ENCODE measurements at places on chromosomes 4 and X.

- DNase-seq, result no peak
These were observed 320.5 kb upstream of the TET2 start for GRCh38 chr4:104826171-104826570.

- DNase-seq, result peak; percentile 87
These were observed 86.8 kb upstream of the ETNPPL start for GRCh38 chr4:108849611-108850168.

- DNase-seq, result no peak
These were observed 88.4 kb downstream of the LRP2BP start for GRCh38 chr4:185307136-185307950.

DNA sequence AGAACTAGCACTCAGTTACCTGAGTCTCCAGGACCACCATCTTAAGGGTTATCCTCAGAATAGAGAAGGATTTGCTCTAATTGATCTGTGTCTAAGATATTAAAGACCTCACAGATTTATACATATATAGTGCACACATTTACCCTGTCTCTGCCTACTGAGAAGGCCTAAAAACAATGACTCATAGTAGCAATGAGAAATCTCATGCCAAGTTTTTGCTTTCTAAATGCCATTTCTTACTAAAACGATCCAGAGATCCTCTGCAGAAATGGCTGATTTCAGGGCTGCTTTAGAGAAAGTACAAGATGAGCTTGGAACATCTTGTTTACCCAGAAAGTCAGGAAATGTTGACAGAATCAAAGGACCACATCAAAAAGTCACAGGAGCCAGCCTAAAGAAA lies 79.1 kb upstream of the INPP4B start:
- DNase-seq, result no peak

DNA sequence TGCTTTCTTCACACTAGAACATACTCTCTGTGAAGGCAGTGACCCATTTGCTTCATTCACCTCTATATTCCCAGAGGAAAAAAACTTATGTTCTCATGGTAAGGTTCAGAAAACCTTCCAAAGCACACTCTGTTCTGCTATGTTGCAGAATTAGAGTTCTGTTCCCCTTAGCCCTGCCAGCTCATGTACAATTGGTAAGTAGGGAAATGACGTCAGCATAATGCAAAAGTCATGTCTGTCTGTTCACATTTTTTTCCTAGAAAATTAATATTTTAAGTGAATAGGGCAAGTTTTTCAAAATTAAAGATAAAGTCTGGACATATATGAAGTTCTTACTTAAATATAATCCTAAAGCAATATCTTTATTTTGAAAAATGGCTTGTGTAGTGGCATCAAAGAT lies 443.6 kb downstream of the GALNTL6 start:
- no peak for DNase-seq

DNA sequence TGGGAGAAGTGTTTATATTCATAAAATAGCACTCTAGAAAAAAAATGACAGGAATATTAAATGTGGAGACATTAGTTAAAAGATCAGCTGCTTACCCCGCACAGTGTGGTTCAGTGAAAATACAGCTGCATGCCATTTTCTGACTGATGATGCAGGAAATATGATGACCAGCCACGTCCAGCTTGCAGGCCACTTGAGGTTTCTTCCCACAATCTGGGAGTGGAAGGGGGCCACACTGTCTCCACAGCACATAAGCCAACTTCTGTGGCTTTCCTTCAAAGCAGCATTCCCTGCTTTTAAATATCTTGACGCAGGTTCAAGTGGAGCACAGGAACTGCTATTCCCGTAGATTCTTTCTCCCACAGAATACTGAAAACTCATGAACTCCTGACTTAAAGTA lies 173.4 kb upstream of the GALNT7 start:
- peak; percentile 14 for DNase-seq

GRCh38 chr4:3736806-3737205 lies 29.4 kb upstream of the ADRA2C start:
- DNase-seq, result no peak

DNA sequence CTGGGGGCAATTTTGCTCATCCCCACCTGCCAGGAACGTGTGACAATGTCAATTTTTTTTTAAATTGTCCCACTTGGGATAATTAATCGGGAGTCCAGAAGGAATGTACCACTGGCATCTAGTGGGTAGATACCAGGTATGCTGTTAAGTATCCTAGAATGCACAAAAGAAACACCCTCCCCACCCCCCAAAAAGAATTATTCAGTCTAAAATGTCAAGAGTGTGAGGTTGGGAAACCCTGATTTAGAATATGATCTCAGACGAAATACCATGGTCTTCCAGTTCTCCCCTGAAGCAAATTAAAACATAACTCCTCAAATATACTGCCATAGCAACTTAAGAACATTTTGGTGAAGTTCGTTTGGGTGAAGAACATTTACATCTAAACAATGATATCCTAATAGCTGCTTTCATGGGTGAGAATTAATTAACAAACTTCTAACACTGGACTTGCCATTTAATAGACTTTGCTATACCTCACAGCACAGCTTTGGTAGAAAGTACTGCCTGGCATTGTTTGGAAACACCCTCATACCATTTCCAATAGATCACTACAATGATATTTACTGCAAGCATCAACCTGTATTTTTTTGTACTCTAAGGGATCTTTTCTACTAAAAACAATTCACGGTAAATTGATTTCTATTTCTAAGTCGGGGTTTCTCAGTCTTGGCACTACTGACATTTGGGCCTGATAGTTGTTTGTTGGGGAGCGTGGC lies 36.5 kb downstream of the SH3RF1 start:
- no peak for DNase-seq

DNA sequence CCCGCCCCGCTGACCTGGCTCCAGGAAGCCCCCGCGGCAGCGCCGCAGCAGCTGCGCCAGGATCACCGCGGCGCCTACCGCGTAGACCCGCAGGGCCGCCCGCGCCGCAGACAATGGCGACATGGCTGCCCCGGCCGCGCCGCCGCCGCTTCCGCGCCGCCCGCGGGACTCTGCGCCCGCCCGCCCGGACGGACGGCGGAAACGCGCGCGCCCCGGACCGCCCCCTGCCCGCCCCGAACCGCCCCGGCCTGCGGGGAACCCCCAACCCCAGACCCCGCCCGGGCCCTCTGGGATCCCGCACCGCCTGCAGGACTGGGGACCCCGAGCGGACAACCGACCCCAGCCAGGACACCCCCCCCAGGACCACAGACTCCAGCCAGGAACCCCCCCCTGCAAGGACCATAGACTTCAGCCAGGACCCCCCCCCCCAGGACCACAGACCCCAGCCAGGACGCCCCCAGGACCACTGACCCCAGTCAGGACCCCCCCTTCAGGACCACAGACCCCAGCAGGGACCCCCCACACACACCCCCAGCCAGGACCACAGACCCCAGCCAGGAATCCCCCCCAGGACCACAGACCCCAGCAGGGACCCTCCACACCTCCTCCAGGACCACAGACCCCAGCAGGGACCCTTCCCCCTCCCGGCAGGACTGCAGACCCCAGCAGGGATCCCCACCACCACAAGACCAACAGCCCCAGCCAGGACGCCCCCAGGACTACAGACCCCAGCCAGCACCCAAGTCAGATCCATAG lies at the start of the genes DHRSX and ZBED1:
DHRSX (minus strand) TSS at position 174 of the 756 bp plus-strand sequence; CDS start at position 123, 51 bp downstream.
ZBED1 (minus strand) TSS at position 174 of the 756 bp plus-strand sequence. CDS start 10,257 bp downstream, outside the sequence.
- peak; percentile 29 for DNase-seq

DNA sequence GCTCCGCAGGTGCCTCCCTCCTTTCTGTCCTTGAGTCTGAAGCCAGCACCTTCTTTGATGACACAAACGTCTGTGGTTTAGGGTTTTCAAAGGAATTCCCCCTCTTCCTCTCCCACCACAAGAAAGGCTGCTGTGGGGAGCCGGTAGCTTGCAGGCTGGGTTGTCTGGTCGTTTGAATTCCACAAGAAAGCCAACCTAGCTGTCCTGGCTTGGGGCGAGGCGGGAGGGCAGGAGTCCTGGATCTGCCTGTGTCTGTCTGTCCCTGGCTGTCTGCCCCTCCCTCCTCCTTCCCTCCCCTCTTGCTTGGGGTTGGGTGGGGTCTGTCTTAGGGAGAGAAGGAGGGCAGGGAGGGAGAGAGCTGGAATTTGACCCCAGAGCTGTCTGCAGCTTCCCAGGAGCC lies 56.3 kb downstream of the SHROOM2 start:
- no peak for DNase-seq

GRCh38 chr4:54933579-54933978 lies 191.8 kb downstream of the KDR start:
- no peak for DNase-seq

DNA sequence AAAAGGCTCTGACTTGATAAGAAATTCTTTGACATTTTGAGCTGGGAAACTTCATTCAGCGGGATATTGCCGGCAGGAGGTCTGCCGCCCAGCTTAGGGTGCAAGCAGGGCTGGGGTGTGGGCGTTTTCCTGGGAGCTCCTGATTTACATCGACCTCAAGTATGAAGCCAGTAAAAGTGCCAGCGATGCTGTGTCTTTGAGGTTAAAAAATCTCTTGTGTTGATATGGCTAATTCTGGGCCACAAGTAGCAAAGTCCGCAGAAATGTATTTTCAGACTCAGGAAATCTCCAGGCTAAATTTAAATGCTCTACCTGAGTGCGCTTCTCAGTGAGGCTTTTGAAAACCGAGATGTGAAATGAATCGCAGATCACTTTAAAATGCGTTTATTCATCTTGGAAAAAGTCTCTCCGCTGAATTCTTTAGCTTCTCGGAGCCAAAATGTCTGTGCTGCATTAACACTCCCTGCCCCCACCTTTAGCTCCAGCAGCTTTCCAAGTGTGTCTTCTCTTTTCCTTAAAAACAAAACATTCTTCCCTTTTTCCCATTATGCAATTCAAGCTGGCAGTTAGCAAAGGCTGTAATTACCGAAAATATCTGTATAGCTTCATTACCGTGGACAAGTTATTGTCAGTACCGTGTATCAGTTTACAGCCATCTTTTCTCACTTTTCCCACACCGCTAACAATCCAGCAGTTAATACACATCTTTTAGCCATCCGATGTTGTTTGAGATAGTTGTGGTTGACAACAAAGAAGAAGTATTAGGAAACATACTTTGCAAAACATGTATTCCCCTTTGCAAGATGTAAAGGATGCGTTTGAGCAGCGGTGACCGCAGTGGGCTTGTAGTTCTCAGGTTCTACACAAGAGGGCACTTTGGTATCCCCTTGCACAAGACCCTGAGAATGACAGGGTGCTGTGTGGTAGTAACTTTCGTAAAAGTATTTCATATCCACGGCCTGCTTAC lies 136.0 kb upstream of the STX18 start:
- DNase-seq, result peak; percentile 80

DNA sequence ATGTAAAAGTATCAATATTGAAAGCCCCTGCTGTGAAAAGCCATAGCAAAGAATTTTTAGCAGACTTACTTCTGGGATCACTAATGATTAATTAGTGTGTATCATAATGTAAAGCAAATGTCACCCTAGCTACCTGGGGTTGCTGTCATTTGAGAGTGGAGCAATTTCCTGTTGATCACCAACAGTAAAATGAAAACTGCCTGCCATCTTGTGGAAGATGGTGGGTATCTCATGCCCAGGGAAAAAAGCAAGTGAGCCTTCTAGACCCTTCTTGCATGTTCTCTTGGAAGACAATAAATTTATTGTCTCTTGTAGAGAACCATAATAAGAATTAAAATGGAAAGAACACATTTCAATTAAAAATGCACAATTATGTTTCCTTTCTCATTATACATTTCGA lies 360.2 kb downstream of the ZIC3 start:
- DNase-seq, result no peak

DNA sequence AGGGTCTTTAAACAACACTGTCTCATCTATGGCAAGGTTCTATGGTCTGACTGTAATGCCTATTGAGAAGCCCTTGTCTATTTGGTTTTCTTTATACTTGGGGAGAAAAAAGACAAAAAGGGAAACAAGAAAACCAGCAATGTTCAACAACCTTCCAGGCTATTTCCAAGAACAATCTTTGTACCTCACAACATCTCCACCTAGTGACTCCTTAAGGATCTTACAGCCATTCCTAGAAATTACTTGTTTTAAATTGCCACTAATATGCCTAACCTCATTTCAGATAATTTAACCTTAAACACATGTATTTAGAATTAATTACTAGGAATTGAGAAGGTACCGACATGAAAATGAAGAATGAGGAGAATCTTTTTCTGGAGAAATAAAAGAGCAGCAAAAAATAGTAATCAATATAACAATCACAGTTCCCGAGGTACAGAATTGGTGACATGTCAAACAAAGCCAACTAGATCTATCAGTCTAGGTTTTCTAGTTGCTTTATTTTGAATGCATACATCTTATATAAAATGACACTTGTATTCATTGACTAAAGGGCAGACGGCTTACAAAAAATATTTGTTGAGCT lies 1.6 kb upstream of the RBM46 start:
- DNase-seq, result peak; percentile 19

DNA sequence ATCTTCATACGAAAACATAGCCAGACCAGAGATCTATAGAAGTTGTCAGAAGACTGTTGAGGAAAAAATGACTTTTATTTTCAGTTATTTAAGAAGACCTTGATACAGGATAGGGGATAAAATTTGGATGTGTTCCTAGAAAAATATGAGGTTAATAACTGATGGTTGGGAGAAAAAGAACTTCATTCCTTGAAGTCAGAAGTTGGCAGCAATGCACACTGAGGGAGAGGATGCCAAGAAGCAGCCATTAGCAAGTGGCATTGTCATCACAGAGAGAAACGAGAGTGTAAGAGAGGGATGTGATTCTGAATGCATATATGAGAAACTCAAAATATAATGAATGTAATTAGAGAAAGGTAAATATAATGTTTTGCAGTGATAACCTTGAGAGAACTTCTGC lies 382.1 kb upstream of the EPHA5 start:
- peak; percentile 7 for DNase-seq

DNA sequence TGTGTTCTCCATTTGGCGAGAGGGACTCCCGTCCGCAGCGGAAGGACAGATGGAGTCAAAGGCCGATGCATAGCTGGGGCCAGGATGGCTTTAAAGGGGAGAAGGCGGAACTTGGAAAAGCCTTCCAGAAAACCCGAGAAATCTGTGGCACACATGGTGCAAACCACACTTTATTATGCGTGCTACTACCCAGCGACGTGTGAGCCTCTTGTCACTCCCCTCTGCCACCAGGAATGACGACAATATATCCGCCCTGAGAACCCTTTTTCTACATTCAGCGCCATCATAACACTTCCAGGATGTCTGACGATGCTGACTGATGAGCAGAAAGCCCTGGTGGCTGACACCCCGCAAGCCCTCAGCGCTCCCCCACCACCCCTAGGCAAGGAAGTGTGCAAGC lies 689 bp upstream of the DCHS2 start:
- no peak for DNase-seq

- no peak for DNase-seq
These were observed 53.3 kb downstream of the MED28 start for GRCh38 chr4:17667653-17668201.

- no peak for DNase-seq
These were observed 545.7 kb upstream of the PABPC4L start for GRCh38 chr4:134747108-134747805.

GRCh38 chrX:2504706-2505332 lies 4.0 kb upstream of the DHRSX start:
- no peak for DNase-seq

- no peak for DNase-seq
These were observed 2.9 kb downstream of the UBA6 start for GRCh38 chr4:67697860-67698687.

DNA sequence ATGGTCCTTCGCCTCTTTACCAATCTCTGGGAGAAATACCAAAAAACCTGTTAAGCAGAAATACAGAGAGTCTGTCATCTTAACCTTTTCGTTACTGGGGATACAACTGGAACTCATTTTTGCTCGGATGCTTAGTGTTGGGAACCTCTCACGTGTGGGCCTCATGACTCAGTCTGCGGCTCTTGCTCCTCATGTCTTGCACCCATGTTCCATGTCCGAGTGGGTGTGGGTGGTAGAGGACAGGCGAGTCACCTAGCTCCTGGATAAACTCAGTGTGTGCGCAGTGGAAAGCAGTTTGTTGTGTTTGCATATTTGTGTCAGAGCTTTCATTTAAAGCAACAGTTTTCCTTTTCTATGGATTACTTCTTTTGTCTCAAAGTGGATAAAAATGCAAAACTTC lies 70.6 kb downstream of the TNIP2 start:
- peak; percentile 36 for DNase-seq
